ENCODE measurements at places on chromosomes 12 and 14.

DNA sequence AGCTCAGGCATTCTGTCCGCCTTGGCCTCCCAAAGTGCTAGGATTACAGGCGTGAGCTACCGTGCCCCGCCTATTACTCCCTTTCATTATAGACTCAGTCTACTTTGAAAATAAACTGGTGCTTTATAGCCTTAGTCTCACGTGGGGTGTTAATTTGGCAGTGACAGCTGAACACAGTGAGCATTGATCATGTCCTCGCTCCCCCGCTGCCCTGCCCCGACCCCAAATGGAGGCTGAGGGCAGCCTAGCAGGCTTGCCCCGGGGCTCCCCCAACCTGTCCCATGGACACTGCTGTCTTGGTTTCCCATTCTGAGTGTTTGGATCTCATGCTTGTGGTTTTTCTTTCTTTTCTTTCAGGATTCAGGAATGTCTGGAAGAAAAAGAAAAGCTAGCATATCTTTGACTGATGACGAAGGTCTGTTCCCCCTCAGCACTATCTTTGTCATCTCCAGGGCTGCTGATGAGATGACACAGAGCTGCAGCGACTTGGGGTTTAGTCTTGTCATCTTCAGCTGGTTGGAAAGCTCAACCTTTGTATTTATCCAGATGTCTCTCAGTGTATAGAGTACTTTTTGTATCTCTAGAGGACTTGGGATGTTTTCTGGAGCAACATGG, 42.2 kb downstream of the EP400 start:
- DNase-seq: no peak

DNA sequence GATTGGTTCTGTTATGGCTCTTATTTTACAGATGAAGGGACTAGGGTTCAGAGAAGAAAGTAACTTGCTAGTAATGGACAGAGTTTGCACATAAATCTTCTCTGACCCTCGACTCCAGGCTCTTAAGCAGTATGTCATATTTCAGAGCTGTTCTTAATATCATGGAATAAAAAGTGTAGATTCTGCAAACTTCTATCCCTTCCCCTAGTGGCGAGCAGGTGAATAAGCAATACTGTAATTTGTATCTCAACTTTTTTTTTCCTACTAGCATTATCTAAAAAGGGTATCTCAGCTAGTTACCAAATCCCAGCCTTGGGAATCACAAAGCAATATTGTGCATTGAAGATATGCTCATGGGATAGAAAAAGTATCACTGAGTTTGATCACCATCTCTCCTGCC, 83.2 kb downstream of the ANO4 start:
- DNase-seq: no peak

GRCh38 chr12:104682790-104683279, 226.1 kb downstream of the CHST11 start:
- peak; percentile 71 for DNase-seq

- no peak for DNase-seq
Observed at GRCh38 chr12:70919597-70920035, 922 bp downstream of the PTPRR start.

GRCh38 chr14:98957211-98958047, 314.6 kb downstream of the BCL11B start:
- DNase-seq: no peak

- no peak for DNase-seq
Observed at GRCh38 chr14:74019408-74020137, 424 bp downstream of the BBOF1 start.

- no peak for DNase-seq
Observed at GRCh38 chr12:111656016-111656415, 29.7 kb downstream of the BRAP start.

GRCh38 chr12:105164068-105164467, 56.5 kb downstream of the WASHC4 start:
- no peak for DNase-seq

DNA sequence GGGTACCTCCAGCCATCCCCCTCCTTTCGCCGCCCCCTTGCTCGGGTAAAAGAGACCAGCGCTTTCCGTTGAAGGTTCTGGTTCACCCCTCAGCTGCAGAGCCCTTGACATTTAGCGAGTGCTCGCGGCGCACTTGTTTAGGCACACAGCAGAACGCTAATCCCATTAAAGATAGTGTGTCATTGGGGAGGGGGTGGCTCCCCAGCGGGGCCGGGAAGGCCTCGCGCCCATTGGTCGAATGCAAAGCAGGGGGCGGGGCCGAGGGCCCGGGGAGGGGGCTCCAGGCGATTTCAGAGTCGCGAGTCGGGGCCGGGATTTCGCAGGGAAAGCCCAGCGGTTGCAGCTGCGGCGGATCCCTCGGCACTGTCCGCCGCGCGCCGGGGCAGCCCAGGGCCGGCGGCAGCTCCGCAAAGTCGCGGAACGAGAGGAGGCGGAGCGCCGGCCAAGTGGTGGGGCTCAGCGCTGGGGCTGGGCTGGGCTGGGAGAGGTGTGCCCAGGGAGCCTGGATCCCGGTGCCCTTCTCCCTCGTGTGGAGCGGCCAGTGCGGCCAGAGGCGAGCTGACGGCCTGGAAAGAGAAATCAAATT, 122.9 kb downstream of the TSPAN9 start:
- no peak for DNase-seq

DNA sequence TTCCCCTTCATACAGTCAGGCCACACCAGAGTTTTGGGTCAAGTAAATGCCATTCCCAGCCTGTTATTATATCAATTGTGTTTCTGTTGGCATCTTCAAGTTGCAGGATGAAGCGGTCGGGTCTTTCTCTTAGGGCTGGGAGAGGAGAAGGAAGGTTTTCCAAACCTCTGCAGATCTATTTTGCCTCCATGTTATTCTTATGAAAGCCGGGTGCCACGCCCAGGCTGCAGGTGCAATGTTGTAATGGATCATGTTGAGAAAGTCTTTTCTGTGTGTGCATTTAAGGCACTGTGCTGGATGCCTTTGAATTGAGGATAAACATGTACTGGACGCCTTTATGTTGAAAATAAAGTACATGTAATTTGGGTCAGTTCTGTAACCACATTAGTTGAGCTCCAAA, 164.4 kb upstream of the HIF1A start:
- DNase-seq: no peak

GRCh38 chr12:53585448-53586125, 40.6 kb downstream of the ATF7 start:
- no peak for DNase-seq

DNA sequence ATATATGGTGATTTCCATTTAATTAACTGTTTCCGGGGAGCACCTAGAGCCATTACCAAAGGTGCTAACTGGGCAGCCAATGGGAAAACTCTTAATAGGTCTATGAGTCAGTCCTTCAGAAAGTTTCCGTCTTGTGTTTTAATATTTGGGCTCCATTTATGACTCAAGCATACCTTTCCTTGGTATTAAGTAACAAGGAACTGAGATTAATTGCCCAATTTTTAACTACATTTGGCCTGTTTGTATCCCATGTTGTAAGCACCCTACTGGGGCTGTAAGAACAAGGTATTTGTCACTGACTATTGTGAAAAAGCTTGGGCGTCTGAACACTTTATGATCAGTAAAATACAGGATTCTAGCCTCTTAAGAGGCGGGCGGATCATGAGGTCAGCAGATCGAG, 62.8 kb upstream of the FOXN3 start:
- DNase-seq: no peak

- no peak for DNase-seq
Observed at GRCh38 chr12:81252228-81252627, 174.3 kb downstream of the ACSS3 start.

- DNase-seq: no peak
Observed at GRCh38 chr14:100012478-100013327, 52.5 kb upstream of the EVL start.

GRCh38 chr12:13340149-13340548, 143.6 kb downstream of the EMP1 start:
- no peak for DNase-seq

- no peak for DNase-seq
Observed at GRCh38 chr12:53052419-53053217, 2.8 kb downstream of the TNS2 start.

DNA sequence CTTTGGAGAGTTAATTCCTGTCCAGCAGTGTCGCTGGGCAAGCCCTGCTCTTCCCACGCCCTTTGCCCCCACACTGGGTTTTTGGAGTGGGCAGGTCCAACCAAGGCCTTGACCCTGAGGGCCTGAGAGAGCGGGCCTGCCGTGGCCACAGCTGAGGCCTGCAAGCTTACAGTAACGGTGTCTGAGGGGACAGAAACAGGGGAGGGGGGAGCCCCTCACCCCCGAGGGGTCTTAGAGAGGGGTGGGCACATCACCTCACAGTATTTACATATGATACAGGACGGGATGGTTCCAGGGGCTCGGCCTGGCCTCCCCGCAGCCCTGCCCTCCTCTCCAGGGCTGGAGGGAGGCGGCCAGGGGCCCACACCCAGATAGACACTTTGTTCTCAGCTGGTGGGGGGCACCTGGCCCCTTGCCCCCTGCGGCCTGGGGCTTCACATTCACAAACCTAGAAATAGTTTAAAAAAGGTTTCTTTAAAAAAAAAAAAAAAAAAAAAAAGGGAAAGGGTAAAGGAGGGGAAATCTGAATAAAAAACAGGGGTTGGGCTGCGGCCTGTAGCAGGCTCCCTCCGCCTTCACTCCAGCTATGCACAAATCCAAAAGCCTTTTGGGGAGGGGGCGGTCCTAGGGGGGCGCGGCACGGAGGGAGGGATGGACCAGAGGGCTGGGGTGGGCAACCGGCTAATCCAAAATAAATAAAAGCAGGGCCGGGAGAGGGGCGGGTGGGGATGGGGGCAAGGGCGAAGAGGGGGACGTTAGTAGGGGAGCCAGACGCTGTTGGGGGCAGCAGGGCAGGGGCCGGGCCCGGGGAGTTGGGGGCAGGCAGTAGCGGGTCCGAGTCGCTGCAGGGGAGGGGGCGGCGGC, 14.8 kb upstream of the PLA2G1B start:
- DNase-seq: no peak

DNA sequence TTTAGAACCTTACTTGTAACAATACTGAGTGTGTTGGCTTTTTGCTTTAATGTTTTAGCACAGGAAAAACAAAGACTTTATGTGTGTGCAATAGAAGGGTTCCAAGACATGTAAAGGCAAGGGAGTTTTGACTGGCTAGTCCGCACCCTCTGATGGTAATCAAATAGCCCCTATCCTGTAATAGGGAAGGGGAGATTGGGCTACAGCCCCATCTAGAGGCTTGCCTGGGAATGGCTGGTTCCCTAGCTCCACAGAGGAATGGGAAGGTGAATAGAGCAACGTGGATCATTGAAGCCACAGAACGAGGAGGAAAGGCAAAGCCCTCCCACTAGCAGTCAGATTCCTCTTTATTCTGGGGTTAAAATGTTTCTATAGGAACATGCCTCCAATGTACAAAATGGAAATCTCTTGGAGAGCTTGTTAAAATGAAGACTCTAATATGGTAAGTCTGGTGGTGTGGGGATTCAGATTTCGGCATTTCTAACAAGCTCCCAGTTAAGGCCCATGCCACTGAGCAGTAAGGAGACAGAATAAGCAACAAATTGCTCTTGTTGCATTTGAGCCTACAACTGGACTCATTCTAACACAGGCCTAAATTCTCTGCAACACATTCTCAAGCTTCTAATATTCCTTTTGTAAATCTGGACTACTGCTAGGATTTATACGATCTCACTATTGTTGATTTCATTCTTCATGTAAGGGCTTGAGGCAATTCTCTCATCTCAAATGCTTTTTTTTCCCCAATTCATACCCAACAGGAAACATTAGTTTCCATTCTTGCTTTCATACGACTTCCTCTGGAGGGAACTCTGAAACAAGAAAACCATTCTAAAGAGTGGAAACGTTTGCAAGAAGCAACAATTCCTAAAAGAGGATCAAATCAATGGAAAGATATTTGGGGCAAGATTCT, 57.1 kb downstream of the NIN start:
- DNase-seq: no peak

DNA sequence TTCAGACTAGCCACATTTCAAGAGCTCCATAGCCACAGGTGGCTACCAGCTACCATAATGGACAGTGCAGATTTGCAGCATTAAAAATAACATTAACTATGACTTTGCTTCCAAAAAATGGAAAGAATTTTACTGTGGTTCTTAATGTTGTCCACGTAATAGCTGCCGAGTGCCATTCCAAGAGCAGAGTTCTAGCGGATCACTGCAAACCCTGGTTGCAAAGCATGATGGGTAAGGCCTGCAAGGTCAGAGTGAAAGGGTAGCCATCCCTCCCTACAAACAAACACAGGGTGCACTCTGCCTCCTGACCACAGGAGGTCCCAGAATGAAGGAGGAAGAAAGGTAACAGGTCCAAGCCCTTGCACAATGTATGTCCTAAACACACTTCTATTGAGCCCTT, 157.6 kb downstream of the DPF3 start:
- no peak for DNase-seq

DNA sequence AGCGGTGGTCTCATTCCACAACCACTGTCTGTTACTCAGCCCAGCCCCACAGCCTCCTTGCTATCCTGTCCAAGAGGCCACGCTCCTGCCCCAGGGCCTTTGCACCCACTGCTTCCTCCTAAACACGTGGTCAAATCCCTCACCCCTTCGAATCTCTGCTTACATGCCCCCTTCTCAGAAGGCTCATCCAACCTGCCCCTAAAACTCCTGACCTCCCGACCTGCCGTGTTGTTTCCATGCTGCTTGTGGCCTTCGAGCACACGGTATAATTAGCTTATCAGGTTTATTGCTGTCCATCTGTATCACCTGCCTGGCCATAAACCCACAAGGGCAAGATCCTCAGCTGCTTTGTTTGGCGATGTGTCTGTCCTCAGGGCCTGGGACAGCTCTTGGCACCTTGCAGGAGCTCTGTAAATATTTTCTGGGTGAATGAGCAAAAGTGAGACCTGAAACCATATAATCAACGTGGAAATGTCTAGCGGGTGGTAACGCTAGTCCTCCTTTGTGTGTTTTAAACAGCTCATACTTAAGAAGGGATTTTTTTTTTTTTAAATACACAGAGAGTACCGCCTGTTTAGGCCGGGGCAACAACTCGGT, 36.0 kb downstream of the SCARB1 start:
- no peak for DNase-seq

DNA sequence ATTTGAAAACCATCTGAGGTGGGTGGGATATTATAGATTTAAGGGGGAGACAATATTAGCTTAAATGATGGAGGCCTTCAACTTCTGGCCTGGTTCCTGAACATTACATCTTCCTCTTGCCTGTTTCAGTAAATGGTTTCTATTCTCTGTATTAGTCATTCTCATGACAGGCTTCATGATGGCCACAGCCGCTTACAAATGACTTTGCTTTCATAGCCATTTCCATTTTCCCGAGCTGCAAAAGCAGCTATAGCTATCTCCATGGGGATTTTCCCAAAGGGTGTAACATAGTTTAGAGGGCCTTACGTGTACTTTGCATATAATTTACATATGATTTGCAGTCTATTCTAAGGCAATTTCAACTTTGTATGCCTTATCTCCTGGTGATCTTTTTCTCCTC, 121.8 kb downstream of the NRXN3 start:
- no peak for DNase-seq

- DNase-seq: no peak
Observed at GRCh38 chr14:92121207-92121669, 268 bp downstream of the NDUFB1 start.

- DNase-seq: no peak
Observed at GRCh38 chr12:52655251-52655650, 3.2 kb upstream of the KRT2 start.

Measured in stimulated activated naive CD8-positive, alpha-beta T cell treated with anti-CD3 and anti-CD28 coated beads, Interleukin-15, amount 100 ng/mL, for 72 hours (primary cell).